ENCODE measurements at places on chromosomes 6 and 20.
A peak's percentile ranks its signal among the peaks of the same experiment; 100 is the strongest.

DNA sequence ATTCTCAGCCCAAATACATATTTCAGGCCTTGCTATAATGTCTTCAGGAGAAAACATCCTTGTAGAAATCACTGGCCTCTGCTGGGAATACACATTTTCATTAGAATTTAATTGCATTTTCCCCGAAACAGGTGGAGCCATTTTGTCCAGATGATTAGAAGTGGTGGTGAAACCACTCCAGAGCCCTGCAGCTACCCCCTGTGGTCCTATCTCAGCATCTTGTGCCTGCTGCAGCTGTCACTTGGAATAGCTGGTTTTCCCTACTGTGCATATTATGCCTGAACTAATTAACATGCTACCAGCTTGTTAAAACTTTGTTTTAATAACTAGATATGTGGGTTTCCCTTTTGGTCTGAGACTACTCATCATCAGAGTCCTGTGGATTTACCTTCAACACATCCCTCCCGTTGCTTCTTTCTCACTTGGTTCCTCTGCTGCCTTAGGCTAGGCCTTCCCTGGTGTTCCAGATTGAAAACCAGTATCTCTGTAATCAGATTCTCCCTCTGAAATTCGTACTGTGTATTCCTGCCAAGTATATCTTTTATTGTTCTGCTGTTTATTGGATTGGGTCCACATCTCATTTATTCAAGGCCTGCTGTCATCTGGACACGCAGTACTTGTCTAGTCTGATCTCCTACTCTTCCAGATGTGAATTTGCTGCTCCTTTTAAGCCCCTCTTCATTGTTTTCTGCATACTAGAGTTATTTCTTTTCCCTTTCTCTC, 15.2 kb downstream of the DNAH8 start:
- no peak for DNase-seq

DNA sequence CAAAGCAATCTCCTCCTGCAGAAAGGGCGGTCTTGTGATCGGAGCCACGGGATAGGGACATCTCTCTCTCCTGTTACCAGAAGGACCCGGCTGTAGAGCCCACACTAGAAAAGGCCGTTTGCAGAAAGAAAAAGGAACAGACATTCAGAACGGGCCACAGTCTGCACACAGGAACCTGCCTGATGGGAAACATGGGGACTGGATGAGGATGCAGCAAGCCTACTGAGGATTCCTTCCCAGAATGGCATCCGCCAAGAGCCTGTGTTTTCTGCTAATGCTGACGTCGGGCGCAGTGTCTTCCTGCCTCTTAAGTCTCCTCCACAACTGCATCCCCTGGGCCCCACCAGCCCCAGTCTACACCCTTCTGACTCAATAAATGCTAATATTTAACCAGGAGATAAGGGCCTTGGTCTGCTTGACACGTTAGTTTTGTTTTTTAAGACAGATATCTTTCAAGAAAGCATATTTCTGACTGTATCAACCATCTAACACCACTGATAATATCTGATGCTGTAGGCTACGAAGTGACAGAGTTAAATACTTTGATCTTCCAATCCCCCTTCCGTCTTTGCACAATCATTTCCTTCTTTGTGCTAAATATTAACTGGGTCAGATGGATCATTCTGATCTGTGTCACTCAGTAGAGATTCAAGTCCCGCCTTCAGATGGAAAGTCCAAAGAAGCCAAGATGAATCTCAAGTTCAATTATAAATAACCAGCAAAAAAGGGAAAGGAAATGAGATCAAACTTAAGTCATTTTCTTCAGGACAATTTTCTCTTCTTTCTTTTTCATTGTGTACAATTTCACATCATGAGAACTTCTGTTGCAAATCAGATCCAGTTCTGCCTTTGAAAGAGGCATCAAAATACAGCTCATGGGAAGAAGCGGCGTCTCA, 20.7 kb downstream of the FAM50B start:
- DNase-seq, result no peak

- peak; percentile 53 for DNase-seq
Measured at GRCh38 chr6:125952764-125953501, 3.6 kb upstream of the HINT3 start.

GRCh38 chr20:39019027-39019426, 56.9 kb downstream of the DHX35 start:
- no peak for DNase-seq

- peak; percentile 66 for DNase-seq
Measured at GRCh38 chr20:63829945-63830835, 874 bp downstream of the ZBTB46 start.

GRCh38 chr20:43691928-43692524, 25.1 kb downstream of the MYBL2 start:
- peak; percentile 79 for DNase-seq

GRCh38 chr6:40485300-40485699, 101.9 kb downstream of the LRFN2 start:
- DNase-seq, result no peak

DNA sequence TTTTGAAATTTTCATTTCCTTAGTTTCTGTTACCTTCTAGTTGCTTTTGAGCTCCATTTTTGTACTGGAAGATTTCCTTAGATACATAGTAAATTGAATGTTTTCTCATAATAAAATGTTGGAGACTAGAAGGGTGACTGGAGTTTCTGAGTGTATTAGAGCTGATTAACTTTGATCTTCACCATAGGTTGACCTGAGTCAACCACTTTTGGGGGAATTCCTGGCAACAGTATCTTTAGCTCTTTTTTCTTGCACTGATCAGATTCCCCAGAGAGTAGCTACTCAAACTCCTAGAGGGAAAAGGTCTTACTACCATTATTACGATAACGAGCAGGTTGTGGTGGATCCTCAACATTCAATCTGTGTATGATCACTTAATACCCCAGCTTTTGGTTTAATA, 72.7 kb downstream of the KHDC1L start:
- no peak for DNase-seq

DNA sequence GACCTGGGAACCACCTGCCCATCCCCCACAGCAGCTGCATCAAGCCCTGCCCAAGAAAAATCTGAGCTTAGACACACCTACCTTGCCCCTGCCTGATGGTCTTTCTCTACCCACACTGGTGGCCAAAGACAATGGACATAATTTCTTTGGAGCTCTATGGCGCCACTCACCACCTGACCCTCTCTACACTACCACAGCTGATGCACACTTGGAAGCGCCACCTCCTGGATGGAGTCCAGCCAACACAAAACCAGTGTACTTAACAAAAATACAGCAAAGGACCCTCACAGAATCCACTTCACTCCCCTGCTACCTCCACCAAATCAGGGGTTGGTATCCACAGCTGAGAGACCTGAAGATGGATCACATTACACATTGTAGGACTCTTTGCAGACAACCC, 39.7 kb upstream of the CLVS2 start:
- no peak for DNase-seq

DNA sequence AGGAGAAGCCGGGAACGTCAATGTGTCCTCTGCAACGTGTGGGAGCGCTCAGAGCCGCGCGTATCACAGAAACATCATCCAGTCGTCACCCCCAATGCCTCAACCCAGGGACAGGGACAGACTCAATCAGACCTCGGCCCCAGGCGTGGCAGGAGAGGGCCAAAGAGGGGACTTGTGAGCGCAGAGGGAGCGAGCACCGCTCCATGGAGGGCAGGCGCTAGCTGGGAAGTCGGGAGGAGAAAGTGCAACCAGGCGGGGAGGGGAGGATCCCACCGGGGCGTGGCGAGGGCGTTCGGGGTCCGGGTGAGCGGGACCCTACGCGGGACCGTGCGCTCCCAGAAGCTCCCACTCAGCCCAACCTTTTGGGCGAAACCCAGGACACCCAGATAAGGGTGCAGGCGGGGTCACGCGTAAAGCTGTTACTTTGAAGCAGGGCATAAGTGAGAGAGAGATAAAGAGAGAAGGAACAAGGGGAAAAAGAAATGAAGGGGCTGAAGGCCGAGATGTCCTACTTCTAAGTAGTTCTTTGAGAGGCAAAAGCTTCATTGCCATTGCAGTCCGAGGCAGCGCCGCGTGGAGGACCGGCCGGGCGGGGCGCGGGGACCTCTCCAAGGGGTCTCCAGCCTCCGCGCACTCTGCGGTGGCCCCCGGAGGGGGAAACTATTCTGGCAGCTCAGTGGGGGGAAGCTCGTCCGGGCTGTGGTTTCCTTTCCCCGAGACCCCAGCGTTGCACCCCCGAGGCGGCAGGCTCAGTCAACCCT, 862 bp upstream of the SOBP start:
- DNase-seq, result peak; percentile 81

GRCh38 chr20:37254114-37254878, 7.3 kb downstream of the GHRH start:
- DNase-seq, result no peak

DNA sequence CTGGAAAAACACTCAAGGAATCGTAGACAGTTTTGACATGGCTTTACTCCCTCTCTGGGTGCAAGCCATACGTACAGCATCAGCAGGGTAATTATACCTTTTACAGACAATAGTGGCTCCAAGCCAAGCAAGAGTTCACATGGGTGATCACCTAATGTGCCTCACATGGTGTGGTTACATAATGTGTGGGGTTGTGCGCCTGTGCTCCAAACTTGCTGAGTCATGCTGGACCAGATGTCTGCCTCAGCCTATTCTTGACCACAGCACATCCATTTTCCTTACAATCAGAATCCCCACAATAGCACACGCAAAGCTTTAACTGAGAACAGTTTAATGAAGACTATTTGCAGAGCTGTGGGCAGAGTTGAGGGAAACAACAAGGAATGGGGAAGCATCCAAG, 74.5 kb downstream of the ALDH8A1 start:
- no peak for DNase-seq

DNA sequence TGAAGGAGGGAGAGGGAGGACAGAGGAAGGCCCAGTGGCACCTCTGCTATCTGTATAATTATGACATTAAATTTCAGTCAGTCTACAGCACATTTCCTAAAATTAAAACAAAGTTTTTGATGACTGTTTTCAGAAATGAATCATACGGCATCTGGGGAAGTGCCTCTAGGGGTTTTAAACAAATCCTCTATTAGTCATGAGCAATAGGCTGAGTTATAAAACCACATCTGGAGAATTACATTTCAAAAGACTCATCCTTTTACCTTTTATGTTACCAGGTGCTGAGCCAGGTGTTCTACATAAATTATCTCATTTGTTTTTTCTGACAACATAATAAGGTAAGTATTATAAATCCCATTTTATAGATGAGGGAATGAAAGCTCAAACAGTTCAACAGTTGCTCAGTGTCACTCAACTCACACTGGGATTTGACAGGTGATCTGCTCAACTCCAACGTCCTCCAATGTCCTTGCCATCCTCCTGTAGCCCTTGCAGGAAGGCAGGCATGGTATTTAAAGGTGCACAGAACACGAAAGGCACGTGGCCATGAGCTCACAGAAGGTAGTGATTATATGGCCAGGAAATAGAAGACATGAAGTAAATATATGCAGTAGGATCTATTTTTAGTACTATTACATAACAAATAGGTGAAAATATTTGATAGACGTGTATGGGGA, 184.2 kb upstream of the MAN1A1 start:
- no peak for DNase-seq
